Activated CD4-positive, alpha-beta T cell treated with anti-CD3 and anti-CD28 coated beads, Interleukin-10, Interleukin-2, amounts not matched to agents 100 ng/mL and 50 ng/mL, durations not matched to agents 16 hours and 8 hours (primary cell): ENCODE measurements at places on chromosomes 12 and 14.

DNA sequence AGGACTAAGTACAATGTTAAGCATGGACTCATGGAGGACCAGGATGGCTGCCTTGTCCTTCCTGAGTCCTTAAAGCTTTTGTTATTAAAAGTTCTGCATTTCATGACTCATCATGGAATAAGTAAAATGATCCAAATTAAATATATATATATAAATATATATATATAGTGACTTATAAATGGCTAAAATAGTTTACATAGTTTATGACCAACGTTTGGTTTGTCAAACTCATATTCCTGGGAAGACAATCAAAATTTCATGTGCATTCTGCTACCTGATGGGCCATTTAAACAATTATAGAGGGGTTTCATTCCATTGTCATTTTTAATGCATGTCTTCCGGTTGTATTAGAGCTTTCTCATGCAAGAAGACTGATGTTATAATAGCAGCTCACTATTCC is 1190.7 kb downstream of the FSCB start:
- DNase-seq: no peak

GRCh38 chr14:55593698-55594097 is 13.7 kb downstream of the KTN1 start:
- DNase-seq: no peak

DNA sequence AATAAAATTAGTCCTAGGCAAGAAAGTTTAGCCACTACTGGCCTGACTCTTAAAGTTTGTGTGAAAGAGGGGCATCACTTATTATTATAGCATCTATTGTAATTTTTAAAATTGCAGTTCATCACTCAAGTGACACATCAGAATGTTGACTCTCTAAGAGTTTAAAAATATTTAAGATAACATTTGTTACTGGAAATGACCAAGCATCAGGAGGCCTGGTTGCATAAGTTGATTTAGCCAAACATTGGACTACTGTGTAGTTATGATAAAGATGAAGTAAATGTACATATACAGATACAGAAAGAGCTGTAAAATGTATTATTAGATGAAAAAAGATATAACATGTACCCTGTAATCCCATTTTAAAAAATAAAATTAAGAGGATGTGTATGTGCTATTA is 47.5 kb downstream of the SCFD1 start:
- no peak for DNase-seq

- no peak for DNase-seq
These were observed 5.0 kb upstream of the MGAT4C start for GRCh38 chr12:86261142-86261541.

DNA sequence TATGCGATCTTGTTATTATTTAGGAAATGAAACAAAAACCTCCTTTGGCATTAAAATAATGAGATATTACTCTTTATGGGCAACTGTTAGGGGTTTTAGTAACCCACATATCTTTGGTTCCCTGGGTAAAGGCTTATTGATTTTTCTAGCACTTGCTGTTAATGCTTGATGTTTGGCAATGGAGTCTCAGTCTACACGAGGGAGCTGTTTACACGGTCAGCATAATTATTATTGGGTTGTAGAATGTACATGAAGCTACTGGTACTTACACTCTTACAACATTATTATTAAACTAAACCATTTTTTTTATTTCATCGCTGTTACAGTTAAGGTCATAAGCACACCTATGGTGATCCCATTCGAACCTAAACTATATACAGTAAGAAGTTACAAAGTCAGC is 12.1 kb downstream of the RPS29 start:
- DNase-seq: no peak

DNA sequence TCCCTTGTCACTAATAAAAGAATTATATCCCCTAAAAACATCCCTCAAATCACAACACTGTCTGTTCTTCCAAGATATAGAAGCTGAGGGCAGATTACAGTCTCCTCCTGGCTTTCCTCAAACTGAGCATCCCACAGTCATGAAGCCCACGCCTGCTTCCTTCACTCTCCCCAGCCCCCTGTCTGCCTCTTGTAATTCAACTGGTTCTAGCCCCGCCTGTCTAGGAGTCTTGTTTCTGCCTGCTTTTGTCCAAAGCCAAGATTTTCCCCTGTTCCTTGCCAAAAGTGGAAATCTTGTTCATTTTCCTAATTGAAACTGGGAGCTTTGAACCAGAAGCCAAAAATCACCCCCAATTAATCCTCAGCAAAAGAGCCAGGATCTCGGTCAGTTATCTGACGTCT is 35.9 kb upstream of the PWP1 start:
- DNase-seq: no peak
